HFFc6 (cell line): ENCODE measurements at places on chromosomes 13 and 19.

GRCh38 chr19:15479391-15480345 is at the start of gene PGLYRP2:
Gene PGLYRP2 (minus strand): TSS chr19:15479501. CDS start chr19:15479371, 130 bp downstream.
- peak; percentile 9 for DNase-seq
- no peaks in the 10 kb centered on the region for H3K36me3 ChIP-seq
- H3K4me3 ChIP-seq, result no peak within 1 kb of the TSS
- no peak within 1 kb of the TSS for H3K27ac ChIP-seq

DNA sequence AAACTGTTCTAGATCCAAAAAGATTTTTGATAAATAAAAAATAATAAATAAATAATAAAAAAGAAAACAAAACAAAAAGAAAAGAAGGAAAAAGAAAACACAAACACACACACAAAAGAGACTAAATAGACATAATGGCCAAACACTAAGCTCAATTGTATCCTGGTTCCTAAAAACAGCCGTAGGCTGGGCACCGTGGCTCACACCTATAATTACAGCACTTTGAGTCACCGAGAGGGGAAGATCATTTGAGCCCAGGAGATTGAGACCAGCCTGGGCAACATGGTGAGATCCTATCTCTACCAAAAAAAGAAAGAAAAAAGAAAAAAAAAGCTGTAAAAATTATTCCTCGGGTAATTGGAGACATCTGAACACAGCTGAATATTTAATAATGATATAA is 8.9 kb downstream of the ETHE1 start:
- peaks cover 14% of the 10 kb centered on the region for H3K4me1 ChIP-seq
- H3K27ac ChIP-seq, result peak overlapping the region; percentile 68; the same call in 1 of the 2 replicates
- H3K36me3 ChIP-seq, result peaks cover 8% of the 10 kb centered on the region; the same call in 1 of the 2 replicates
- H3K4me3 ChIP-seq, result no peak overlapping the region
- H3K27me3 ChIP-seq, result no peaks in the 10 kb centered on the region; the same call in 1 of the 2 replicates

- no peak overlapping the region for H3K4me3 ChIP-seq
- peaks cover 1% of the 10 kb centered on the region; the same call in 1 of the 2 replicates for H3K27me3 ChIP-seq
- no peak for DNase-seq
- no peak overlapping the region for H3K27ac ChIP-seq
- H3K36me3 ChIP-seq, result no peaks in the 10 kb centered on the region; the same call in 1 of the 2 replicates
These were observed 527.9 kb downstream of the FGF9 start for GRCh38 chr13:22198641-22199217.

- peaks cover 3% of the 10 kb centered on the region; the same call in 1 of the 2 replicates for H3K27me3 ChIP-seq
- no peak overlapping the region for H3K27ac ChIP-seq
- no peaks in the 10 kb centered on the region for H3K36me3 ChIP-seq
- no peak overlapping the region for H3K4me3 ChIP-seq
- H3K4me1 ChIP-seq, result peaks cover 28% of the 10 kb centered on the region
- DNase-seq, result no peak
These were observed 4.2 kb downstream of the NALCN start for GRCh38 chr13:101412076-101412475.

GRCh38 chr13:102401265-102401664 is 583 bp downstream of the FGF14 start:
- H3K36me3 ChIP-seq, result no peaks in the 10 kb centered on the region
- H3K27ac ChIP-seq, result no peak overlapping the region
- no peak for DNase-seq
- no peak overlapping the region for H3K4me3 ChIP-seq
- peaks cover 7% of the 10 kb centered on the region for H3K27me3 ChIP-seq

DNA sequence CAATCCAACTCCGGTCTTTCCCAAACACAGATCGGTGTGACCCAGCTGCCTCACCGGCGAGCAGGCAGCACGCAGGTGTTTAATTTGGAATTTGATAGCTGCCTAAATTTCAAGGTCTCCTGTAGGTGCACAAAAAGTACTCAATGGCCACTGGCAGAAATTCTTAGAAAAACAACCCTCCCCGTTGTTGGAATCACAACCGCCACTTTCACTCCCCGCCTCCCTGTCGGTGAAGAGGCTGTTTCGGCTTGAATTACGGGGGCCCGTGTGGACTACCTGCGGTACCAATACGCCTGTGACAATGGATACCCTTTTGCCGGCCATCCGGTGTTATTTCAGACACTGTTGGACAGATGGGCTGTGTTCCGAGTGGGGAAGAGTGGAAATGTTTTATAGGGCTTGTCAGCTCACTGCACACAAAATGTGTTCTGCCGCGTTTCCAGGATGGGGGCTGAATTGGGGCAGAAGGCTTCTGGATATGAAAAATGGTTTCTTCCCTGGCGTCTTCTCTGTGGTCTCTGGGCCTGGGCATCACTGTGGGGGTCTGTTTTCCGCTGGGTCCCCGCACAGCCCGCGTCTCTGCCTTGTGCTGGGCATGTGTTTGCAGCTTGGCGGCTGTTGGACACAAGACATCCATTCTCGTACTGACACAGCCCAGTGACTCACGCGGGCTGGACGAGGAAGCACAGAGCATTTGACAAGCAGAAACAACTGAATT is 45.4 kb downstream of the ZIC5 start:
- H3K4me3 ChIP-seq, result peak overlapping the region; percentile 83
- DNase-seq, result peak; percentile 23
- H3K36me3 ChIP-seq, result no peaks in the 10 kb centered on the region
- H3K4me1 ChIP-seq, result peaks cover 8% of the 10 kb centered on the region
